ENCODE measurements at places on chromosomes 2 and 18.
A peak's percentile ranks its signal among the peaks of the same experiment; 100 is the strongest.

DNA sequence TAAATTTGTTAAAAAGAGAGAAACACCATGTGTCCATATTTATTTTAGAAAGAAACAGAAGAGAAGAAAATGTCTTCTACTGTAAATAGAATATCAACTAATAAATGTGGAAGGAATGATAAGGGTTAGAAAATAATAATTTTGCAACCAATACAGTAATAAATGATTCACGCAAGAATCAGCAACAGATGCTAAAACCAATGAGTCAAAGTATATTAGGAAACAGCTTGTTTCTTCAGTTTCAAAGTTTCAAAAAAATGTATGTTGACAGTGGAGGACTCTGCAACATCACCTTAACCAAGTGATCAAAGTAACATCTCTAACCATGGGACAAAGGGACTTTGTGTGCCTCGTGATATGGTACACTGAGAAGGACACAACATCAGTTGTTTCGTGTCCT, 147.0 kb downstream of the TWIST2 start:
- no peak for DNase-seq

DNA sequence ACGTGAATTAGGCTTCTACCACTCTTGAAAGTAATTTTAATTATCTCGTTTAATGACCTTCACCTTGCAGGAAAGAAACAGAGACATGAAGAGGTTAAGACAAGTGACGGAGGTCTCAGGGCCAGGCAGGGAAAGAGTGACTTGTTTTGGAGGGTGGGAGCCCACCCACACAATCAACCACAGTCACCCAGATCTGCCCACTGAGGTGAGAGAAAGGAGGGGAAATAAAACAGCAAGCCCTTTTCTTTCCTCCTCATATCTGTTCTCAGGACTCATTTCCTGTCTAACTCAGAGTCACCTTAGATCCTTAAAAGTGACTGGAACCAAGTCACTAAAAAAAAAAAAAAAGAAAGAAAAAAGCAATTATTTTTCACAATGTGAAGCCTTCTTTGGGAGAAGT, 26.8 kb downstream of the ATP8B1 start:
- no peak for DNase-seq

DNA sequence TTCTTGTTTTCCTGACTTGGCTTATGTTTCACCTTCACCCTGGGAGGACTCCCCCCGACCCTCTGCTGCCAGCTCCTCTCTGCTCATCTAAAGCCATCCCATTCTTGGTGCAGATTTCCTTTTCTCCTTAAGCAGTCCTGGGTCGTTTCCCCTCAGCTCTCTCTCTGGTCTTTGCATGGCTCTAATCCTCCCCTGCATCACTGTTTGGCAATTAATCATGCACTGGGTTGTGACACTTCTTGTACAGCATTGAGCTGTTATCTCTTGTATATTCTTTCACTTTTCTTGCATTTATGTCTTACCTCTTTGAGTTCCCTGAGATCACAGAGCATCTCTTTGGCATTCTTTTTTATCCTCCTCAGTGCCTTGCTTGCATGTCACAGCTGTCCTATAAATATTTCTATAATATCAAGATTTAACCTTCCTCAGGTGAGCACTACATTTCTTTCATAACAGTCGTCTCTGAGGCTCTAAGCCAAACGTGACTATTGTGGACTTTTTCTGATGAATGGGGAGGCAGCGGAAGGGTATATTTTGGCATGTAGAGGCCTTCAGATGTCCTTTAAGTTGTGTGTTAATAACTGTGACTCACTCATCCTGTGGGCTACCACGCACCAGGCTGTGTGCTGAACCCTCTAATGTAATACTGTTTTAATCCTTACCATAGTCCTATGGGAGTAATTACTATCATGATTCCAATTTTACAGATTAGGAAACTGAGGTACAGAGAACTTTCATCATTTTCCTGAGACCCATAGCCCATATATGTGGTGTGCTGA, 507.5 kb downstream of the SLC4A3 start:
- no peak for DNase-seq

- DNase-seq, result peak; percentile 1
Observed at GRCh38 chr2:82124629-82125028, 1820.1 kb upstream of the LRRTM1 start.
